Mucosa of gallbladder (tissue), 1 donor: ENCODE measurements at places on chromosomes 1 and 21.
A peak's percentile ranks its signal among the peaks of the same experiment; 100 is the strongest.

GRCh38 chr21:35720208-35720731 is 340.1 kb downstream of the SETD4 start:
- DNase-seq = no peak

- DNase-seq = no peak
Measured at GRCh38 chr1:11429226-11429625, 49.7 kb upstream of the DISP3 start.

DNA sequence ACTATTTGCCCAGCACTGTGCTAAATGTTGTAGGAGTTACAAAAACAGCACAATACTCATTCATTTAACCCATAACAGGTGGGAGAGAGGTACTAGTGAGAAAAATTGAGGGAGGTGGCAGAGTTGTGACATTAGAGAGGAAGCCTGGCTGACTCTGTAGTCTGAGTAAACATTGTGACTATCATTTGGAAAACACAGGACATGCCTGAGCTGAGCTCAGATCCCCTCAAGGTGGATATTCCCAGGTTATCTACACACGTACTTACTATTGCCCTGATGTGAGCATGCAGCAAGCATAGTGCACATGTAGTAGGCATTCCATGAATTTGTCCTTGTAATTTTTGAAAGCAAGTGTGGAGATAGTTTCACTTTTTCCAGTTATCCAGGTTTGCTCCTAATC is 10.9 kb downstream of the CAMK1G start:
- DNase-seq = no peak

DNA sequence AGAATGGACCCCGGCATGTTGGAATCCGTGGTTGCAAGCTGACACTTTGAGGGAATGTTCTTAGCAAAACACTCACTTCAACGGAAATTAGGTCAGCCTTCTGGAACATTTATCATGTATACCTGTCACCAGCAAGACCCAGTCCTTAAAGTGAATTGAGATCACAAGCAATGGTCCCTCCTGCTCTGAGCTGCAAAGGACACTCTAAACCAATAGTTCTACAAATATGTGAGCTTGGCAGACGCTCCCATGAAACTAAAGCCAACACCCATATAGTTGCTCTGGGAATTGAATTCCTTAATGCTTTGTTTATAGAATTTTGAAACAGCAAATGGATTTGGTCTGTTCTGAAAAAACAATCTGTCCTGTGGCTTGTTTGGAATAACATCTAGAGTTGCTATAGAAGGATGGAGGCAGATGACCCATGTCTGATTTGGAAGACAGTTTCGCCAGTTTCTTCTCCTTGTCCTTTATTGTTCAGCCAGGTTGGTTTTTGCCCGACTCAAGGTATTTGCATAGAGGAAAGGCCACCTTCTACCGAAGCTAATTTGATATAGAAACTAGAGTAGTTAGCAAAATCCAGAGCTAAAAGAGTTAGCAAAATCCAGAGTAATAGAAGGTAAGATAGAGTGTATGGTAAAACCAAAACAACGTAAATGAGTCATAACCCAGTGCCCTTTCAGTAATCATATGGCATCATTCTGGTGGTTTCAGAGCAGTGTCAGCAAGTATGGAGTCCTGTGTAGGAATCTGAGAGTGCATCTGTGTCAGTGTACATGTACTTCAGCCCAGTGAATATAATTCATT is 236.2 kb downstream of the NFIA start:
- peak; percentile 31 for DNase-seq

DNA sequence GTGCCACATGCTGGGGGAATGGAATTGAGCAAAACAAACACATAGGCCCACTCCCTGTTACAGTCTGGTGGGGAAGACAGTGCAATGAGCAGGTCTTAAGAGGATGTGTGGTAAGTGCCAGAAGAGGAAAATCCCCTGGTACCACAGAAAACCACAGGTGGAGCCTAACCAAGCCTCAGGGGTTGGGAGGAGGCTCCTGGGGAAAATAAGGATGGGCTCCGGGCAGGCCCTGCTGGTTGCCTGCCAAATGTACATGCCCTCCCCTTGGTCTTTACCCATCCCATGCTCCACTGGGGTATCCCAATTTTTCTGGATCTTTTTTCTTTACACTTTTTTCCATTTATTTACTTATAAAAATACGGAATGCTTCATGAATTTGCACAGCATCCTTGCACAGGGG is 40.4 kb downstream of the ATP1A1 start:
- DNase-seq = no peak
